Neural progenitor cell (in vitro differentiated cells): ENCODE measurements at places on chromosomes 2 and 18. TPM values are rescaled to one million over a fixed set of nuclear protein-coding genes. Genes with fewer than 3 reads are reported as not detected.

Gene SNX17
- total RNA-seq = 65.2 and 92.6 TPM in 2 replicates

Gene ZNF892
- total RNA-seq = 15.4 and 20.6 TPM in 2 replicates

Gene PCARE
- total RNA-seq = not detected in 2 replicates

Gene MYOM1
- 0.45 and 1.4 TPM in 2 replicates for total RNA-seq

Gene ANKRD29
- total RNA-seq = 0.65 and 0.81 TPM in 2 replicates

Gene MEX3C
- 67.5 and 94.7 TPM in 2 replicates for total RNA-seq

Gene VRK2
- 24.1 and 39.2 TPM in 2 replicates for total RNA-seq

Gene DYNAP
- total RNA-seq = not detected in 2 replicates

Gene GKN1
- not detected in 2 replicates for total RNA-seq

Gene ANKRD30B
- total RNA-seq = not detected in 2 replicates

Gene ALLC
- not detected in 2 replicates for total RNA-seq

Gene CAVIN2
- total RNA-seq = not detected in 2 replicates

Gene GDF7
- not detected in 2 replicates for total RNA-seq

Gene GPR39
- total RNA-seq = 0.28 and 1.4 TPM in 2 replicates

Gene ZNF804A
- total RNA-seq = 0.06 TPM in 1 of 2 replicates, not detected in the other

Gene SGPP2
- total RNA-seq = 0.11 and 0.34 TPM in 2 replicates

Gene LONRF2
- total RNA-seq = 0.34 and 0.37 TPM in 2 replicates

Gene SPATA3
- not detected in 2 replicates for total RNA-seq

Gene SLC40A1
- total RNA-seq = 0.03 TPM in 1 of 2 replicates, not detected in the other

Gene TMEM178A
- 11.8 and 19.2 TPM in 2 replicates for total RNA-seq

Gene TLX2
- total RNA-seq = not detected in 2 replicates

Gene CPS1
- total RNA-seq = 73.2 and 86.8 TPM in 2 replicates

Gene RNF138
- 69.4 and 83.8 TPM in 2 replicates for total RNA-seq

Gene FSHR
- not detected in 2 replicates for total RNA-seq

Gene ASIC4
- 0.26 and 2.4 TPM in 2 replicates for total RNA-seq
